GOT3 (cell line): ENCODE measurements at places on chromosomes 7 and 10.

GRCh38 chr10:16258291-16259040 lies 178.3 kb upstream of the PTER start:
- no peak for DNase-seq

DNA sequence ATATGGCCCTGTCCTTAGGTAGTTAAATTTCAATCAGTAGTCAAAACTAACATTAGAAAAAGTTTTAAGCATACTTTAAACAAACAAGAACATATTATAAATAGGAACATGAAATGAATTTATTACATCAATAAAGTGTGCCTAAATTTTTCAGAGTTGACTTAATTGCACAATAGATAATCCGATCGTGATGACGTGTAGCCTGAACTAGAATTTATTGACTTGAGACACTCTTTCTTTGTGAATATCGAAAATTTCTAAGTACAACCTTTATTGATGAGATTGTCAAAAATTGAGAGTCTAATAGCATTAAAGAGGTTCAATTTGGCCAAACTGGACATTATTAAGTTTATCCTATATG lies 56.0 kb downstream of the CALD1 start:
- no peak for DNase-seq

- no peak for DNase-seq
These were observed 738.3 kb upstream of the POM121L12 start for GRCh38 chr7:52297128-52297527.

DNA sequence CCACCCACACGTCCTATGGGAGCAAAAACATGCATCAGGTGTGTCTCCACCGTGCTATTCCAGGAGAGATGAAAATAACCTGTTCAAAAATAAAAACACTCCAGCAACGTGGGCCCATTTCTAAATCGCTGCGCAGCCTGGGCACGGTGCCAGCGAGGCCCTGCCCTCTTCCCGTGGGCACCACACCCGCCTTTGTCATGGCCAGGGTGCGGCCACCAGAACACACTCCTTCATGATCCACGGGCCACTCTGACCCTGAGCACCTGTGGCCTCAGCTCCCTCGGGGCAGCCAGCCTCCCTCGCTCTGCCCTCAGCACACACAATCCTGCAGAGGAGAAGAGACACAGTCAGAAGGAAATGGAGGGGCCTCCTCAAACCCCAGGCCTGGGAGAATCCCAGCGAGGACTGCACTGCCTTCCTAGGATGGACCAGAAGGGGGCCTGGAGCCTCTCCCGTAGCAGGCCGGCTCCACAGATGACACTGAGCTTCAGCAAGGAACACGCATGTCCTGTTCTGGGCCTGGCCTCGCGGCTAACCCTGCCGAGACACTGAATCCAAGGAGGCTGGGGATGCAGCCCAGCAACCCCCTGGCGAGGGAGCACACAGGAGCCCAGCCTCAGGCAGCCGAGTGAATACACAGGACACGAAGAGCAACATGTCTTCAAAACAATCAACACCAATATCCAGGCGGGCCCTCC lies 169.0 kb downstream of the MAD1L1 start:
- DNase-seq: no peak

- peak; percentile 59 for DNase-seq
These were observed 196.8 kb downstream of the SKAP2 start for GRCh38 chr7:26667514-26668133.

DNA sequence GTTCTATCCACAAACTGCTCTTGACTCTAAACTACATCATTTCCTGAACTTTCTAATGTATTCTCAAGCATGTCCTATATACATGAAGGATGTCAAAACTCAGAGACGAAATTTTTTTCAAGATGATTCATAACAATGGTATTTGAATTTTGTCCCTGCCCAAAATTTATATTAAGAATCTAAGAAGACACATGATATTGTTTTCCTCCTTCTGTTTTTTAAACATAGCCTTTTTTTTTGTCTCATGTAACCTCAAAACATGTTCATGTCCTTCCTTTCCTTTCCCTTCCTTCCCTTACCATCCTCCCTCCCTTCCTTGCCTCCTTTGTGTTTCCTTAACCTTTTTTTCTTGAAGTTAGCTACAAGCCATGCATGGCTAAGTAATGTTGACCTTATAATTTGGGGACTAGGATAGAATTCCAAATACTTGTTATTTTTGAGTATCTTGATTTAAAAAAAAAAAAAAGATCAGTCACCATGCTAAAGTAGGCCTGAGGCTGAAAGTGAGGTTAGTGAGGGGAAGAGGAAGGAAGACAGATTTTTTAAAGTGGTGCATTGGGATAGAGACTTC lies 163.0 kb downstream of the SUGCT start:
- no peak for DNase-seq
